Activated naive CD4-positive, alpha-beta T cell treated with anti-CD3 and anti-CD28 coated beads for 36 hours (primary cell): ENCODE measurements at places on chromosomes 16 and 17.

DNA sequence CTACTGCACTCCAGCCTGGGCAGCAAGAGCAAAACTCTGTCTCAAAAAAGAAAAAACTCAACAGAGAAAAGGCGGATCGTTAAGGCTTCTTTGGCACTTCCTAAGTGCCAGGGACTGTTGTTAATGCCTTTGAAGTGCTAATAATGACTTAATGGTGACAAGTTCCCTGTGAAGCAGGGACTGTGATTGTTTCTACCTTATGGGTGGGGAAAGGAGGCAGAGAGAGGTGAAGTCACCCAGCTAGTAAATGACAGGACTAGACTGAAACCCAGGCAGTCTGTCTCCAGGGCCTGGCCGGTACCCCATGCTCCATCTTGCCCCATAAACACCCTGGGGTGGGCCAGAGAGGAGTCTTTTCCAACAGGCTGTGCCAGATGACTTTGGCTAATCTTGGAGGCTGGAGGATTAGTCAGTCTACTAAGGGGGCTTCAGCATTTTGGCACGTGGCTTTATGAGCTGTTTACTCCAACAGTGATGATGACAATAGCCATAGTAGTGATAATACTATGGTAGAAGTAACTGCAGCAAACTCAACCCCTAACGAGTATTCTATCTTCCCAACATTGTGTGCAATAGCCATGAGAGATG lies 26.9 kb downstream of the ABCC1 start:
- DNase-seq = no peak

DNA sequence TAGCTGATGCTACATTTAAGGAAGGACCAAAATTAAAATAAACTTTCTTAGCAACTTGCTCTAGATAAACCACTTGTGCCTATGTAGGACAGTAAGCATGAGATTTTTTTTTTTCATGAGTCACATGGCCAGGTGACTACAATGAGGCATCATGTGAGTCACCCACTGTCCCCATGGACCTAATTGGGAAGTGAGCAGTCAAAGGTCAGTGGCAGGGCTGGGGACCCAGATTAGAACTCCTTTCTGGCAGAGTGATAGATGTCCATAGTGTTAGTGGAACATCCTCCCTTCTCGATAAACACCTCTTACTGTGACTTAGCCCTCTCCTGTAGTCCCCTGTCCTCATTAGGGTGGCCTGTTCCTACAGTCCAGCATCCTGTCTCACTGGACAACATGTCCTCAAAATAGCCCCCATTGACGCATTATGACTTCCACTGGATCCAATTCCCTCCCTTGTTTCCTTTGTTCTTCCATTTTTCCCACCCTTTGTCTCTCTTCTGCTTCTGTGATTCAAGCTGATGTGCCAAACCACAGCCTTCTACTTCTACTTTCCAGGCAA lies 12.4 kb downstream of the ITGB3 start:
- DNase-seq = no peak

GRCh38 chr16:74166456-74166855 lies 130.2 kb upstream of the PSMD7 start:
- DNase-seq = no peak

GRCh38 chr17:77847221-77848085 lies 111.0 kb upstream of the TNRC6C start:
- no peak for DNase-seq

- no peak for DNase-seq
Measured at GRCh38 chr17:46106966-46107644, 86.1 kb downstream of the KANSL1 start.
